Activated CD4-positive, alpha-beta memory T cell treated with anti-CD3 and anti-CD28 coated beads for 36 hours (primary cell): ENCODE measurements at places on chromosomes 16 and 17.

- peak; percentile 23 for DNase-seq
Observed at GRCh38 chr16:14302399-14303181, 231.5 kb downstream of the MRTFB start.

- no peak for DNase-seq
Observed at GRCh38 chr17:5291683-5292350, 9.7 kb downstream of the RABEP1 start.

DNA sequence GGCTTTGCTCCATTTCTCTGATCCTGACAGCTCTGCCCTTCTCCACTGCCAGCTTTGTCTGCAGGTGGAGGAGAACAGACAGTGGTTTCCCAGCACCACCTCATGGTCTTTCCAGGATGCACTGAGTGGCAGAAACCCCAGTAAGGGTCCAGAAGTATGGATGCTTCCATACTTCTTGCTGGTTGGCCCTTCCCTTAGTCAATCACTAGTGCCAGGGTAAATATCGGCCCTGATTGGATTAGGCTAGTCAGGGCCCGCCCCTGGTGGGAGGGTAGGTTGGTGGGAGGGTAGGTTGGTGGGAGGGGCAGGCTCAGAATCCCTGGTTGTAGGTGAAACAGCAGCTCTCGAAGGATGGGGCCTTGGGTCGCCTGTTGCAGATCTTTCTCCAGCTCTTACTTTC lies 10.2 kb downstream of the RNF213 start:
- DNase-seq, result peak; percentile 60

DNA sequence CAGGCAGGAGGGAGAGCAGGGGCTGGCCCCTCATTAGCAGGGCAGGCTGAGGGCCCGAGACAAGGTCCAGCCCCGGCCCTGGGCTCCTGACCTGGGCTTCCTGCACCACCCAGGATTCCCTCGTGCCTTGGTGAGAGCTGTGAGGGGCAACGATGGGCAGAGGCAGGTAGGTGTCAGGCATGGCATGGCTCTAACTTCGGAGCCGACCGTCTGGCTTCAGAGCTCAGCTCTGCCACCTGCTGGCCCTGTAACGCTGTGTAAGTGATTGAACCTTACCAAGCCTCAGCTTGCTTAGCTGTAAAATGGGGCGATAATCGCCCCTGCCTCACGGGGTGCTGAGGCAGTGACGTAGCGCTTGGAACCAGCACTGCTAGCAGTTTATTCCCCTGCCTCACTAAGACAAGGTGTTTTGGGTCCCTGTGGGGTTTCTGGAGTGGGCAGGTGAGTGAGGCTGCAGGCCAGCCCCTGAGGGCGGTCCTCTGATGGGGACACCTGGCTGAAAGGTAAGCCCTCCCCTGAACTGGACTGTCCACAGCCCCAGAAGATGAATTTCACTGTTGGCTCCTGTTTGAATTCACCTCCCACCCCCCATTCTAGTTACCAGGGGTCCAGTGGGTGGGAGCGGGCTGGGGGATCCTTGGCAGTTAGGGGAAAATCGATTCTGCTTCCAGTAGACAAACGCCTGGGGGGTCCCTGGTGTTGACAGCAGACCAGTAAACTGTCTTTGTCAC lies 184.8 kb upstream of the GSE1 start:
- DNase-seq, result peak; percentile 59

- peak; percentile 74 for DNase-seq
Observed at GRCh38 chr17:81345228-81346089, 49.8 kb upstream of the BAHCC1 start.

DNA sequence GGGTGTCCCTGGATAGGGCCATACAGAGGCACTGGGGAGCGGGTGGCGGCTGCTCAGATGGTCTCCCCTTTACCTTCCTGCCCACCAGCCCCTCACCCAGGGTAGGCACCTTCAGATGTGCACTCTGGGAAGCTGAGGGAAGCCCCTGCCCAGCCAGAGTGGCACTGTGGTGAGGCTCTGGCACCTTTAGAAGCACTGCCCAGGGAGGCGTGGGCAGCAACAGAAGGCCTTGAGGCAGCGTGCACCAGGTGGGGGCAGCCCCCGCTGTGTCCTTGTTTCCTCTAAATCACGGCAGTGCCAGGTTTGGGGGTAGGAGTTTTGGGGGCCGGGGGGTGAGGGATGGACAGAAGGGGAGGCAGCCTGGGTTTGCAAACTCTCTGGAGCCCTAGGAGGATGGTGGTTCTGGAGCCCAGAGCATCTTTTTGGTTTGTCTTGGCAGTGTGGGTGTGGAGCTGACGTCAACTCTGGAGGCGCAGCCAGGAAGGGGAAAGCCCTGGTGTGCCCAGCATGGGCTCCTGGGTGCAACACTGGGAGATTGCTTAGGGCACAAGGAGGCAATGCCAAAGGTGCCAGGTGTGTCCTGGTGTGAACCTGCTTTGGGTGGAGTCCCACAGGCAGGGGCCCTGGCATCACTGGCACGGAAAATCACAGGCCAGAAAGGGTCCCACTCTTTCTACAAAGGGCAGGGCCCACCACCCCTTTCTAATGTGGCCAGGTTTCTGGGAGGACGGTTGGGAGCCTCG lies 23.1 kb upstream of the CDC42EP4 start:
- peak; percentile 33 for DNase-seq

DNA sequence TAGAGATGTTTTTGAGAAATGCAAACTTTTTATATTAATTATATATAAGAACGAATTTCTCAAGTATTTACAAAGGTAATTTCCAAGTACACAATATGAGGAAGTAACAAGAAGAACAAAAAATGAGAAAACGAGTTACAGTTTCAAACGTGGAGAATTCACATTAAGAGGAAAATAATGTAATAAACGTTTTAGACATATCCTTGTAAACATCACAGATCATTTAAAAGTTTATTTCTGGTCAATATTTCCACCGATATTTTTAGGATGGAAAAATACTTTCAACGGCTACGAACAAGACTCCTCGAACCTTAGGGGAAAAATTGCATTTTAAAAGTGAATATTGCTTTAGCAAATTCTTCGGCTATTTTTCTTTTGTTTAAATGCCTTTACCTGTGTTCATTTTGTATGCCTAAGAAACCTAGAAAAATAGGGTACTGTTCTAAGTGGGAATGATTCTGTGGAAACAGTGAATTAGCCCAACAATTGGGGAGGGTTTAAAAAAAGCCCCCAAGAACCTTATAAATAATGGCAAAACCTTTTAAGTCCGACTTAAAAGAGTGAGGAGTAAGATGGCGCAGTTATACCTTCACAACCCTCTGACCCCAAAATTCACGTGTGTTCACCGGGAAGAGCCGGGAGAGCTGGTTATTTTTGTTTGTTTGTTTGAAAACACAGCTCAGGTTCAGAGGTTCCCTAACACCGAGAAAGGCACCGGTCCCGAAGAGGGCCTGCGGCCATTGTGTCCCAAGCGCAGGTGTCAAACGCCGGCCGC lies 3.3 kb downstream of the HNF1B start:
- DNase-seq, result no peak

- no peak for DNase-seq
Observed at GRCh38 chr17:38636054-38636453, 30.3 kb upstream of the SRCIN1 start.

DNA sequence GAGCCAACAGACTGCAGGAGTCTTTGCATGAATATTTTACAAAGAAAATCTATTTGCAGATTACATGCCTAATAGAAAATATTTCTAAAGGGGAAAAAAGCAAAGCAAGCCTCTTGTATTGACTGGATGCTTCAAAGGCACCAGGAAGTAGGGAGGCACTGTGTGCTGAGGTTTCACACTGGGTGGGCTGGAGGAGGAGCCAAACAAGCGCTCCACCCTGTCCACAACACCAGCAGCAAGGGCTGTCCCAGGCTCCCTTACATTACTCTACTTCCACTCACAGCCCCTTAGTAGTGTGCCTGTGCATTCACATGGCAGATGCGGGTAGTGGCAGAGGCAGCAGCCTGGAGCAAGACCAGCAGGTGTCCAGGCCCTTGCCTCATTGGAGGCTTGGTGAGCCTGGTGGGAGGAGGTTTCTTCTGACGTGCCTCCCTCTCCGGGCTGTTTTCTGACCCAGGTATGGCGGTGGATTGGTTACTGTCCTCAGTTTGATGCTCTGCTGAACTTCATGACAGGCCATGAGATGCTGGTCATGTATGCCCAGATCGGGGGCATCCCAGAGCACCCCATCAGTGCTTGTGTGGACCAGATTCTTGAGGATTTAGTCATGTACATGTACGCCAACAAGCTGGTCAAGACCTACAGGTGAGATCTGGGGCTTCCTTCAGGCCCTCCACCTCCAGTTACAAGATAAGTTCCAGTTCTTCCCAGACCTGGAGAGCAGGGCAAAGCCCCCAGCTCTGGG lies 7.0 kb upstream of the CCNF start:
- DNase-seq, result no peak

DNA sequence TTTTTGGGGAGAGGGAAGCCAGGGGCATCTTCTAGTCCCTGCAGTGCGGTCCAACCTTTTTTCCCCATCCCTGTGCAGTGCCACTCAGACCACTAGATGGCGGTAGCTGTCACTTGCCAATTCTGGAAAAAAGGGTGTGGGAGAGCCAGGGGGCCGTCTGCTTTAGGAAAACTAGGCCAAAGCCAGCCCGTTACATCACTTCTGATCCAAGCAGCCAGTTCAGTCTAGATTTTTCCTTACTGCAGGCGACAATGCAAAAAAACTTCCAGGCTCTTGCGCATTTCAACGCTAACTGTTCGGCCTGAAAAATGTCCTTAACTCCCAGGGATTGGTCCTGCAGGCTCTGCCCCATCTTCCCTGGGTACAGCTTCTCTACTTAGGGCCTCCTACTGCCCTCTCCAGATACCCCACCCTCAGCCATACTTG lies 69.2 kb upstream of the CES5A start:
- peak; percentile 62 for DNase-seq

- no peak for DNase-seq
Observed at GRCh38 chr16:81861503-81861902, 82.4 kb downstream of the PLCG2 start.

DNA sequence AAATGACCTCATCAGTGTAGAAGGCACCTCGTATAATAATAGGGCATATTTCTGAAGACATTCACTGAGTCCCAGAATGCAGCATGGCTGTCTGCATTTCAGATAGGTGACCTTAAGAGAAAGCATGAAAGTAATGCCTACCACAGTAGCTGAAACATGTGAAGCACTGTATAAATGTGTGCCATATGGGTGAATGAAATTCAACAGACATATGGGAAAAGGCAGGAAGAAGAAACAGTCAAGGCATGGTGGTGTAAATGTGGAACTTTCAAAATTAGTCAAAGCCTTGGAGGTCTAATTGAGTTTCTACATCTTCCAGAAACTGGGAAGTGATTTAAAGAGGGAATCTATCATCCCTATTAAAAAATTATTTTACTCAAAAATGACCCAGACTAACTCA lies 698.2 kb upstream of the GOT2 start:
- no peak for DNase-seq

- no peak for DNase-seq
Observed at GRCh38 chr17:57033296-57033695, 51.8 kb upstream of the AKAP1 start.
